ENCODE measurements at places on chromosomes 6 and 20. TPM values are rescaled to one million over a fixed set of nuclear protein-coding genes. Genes with fewer than 3 reads are reported as not detected.

- no peaks in the 10 kb centered on the region for H3K27me3 ChIP-seq
- no peak overlapping the region for H3K4me3 ChIP-seq
- H3K27ac ChIP-seq = no peak overlapping the region
- no peak for DNase-seq
- H3K36me3 ChIP-seq = no peaks in the 10 kb centered on the region
These were observed 27.2 kb downstream of the ARHGAP40 start for GRCh38 chr20:38628580-38629470.

GRCh38 chr6:64217721-64218620 is 582.4 kb downstream of the PHF3 start:
- H3K4me3 ChIP-seq = no peak overlapping the region
- no peak overlapping the region for H3K27ac ChIP-seq
- DNase-seq = no peak
- no peaks in the 10 kb centered on the region for H3K27me3 ChIP-seq

Gene MOXD1
- polyA plus RNA-seq = not detected

Gene TMC2
- polyA plus RNA-seq = not detected

Gene CNR1
- polyA plus RNA-seq = not detected
